ENCODE measurements at places on chromosomes 1 and 21.

DNA sequence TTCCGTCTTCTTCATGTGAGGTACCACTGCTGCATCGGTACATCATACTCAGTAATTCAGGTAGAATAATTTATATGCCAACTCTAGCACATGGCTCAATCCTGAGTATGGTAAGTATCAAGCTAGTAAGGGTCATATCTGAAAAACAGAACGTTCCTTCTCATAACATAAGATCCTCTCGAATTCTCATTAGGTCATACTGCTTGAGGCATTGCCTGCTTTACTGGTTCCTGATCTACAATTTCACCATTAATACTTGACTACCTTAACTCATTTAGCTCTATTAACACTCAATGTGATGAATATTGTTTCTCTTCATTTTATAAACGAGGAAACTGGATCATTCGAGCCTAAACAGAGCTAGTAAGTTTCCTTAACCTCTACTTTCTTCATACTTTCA is 871.6 kb downstream of the BRINP3 start:
- no peak for DNase-seq

GRCh38 chr1:41789661-41790330 is 128.9 kb downstream of the HIVEP3 start:
- DNase-seq: no peak

GRCh38 chr1:151976858-151977257 is 16.8 kb downstream of the S100A10 start:
- no peak for DNase-seq

DNA sequence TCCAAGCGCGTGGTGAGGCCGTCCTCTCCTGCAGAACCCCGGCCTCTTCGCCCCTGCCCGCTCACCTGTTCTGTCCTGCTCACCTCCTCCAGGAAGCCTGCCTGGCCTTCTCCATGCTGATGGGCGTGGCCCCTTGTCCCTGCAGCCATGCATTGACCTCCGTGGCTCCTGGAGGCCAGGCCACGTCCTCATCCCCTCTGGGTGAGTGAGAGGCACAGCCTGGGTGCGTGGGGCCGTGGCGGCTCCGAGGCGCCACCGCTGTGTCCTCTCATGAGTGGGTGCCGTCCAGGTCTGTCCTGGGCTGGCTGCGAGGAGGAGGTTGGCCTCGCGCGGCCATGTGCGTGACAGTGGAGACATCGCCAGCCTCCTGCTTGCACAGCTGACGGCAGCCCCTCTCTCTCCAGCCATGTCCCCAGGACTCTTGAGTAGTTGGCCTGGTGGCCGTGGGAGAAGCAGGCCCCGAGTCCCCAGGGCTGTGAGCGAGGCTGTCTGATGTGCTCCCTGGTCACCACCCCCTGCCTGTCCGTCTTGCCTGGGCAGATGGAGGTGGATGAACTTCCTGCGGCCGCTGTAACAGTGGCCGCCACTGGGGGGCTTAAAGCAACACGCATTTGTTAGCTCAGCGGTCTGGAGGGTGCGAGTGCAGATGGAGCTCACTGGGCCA is 58.1 kb downstream of the PRKCZ start:
- peak; percentile 59 for DNase-seq

- no peak for DNase-seq
Observed at GRCh38 chr21:25956993-25957714, 213.4 kb downstream of the APP start.

GRCh38 chr1:99004861-99005442 is at the start of gene PLPPR5:
Gene PLPPR5, minus strand, starts transcription at chr1:99004861. Its CDS starts 190 bp downstream, at chr1:99004671.
- no peak for DNase-seq

- no peak for DNase-seq
Observed at GRCh38 chr1:117894078-117894477, 35.3 kb downstream of the GDAP2 start.

DNA sequence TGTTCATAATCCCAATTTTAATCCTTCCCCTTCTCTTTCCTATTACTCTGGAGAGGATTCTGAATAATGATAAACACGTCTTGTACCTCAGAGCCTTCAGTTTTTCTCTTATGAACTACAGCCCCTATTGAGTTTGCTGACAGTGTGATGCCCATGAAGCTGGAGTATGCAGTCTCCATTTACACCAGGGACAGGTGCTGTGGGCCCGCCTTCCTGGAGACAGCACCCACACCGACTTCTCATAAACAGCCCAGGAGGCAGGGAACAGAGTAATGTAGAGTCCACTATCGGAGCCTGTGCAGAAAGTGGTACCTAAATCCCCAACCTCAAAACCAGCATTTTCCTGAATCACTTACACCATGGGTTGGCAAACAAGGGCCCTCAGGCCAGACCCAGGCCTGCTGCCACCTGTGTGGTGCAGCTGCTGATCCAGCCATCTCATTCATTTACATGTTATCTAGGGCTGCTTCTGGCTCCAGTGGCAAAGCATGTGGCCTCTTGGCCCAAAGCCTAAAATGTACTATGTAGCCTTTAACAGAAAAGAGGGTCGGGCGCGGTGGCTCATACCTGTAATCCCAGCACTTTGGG is 95.1 kb upstream of the KRTAP19-8 start:
- no peak for DNase-seq

DNA sequence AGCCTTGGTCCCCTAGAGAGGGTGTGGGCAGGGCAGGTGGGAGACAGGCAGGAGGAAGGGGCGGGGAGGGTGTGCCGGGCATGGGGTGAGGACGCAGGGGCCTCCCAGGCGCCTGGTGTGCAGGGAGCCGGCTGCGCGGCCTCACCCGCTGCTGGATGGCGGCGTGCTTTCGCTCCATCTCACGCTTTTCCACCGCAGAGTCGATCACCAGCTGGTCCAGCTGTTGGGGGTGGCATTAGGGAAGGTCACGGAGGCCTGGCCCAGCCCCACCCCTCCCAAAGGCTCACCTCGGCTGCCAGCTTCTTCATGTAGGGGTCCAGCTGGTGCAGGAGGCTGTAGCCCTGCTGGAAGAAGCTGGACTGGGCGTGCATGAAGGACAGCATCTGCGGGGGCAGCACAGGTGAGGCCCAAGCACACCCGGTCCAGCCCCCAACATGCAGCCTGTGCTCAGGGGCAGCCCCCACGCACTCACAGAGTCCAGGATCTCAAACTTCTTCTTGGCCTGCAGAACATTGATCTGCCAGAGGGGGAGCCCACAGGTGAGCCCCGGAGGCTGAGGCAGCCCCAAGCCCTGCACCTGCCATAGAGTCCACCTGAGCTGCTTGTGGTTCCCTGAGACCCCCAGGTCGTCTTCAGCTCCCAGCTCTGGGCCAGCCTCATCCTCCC is 7.9 kb downstream of the ACAP3 start:
- DNase-seq: no peak

- no peak for DNase-seq
Observed at GRCh38 chr1:59906931-59907330, 19.6 kb downstream of the CYP2J2 start.

GRCh38 chr1:208153386-208153785 is 90.8 kb downstream of the PLXNA2 start:
- DNase-seq: no peak

DNA sequence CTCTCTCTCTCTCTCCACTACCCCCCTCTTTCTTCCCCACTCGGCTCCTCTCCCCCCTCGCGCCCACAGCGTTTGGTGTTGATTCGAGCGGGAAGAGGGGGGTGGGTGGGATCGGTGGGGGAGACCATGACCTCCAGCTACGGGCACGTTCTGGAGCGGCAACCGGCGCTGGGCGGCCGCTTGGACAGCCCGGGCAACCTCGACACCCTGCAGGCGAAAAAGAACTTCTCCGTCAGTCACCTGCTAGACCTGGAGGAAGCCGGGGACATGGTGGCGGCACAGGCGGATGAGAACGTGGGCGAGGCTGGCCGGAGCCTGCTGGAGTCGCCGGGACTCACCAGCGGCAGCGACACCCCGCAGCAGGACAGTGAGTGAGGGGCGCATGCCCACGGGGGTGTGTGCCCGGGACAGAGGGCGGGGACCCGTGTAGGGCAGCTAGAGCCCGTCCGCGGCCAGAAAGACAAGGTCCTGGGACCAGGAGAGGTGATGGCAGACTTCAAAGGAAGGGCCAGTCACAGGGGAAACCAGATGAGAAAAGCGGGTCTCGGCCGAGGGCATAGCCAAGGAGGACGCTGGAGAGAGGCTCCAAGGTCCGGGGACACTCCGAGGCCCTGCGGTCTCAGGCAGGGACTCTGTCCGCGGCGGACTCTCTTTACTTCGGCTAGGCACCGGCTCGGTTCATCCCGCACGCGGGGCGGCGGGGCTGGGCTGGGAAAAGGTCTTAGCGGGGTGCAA is at the start of gene PRRX1:
Gene PRRX1, plus strand, starts transcription at position 39 of the 735 bp plus-strand sequence. Its CDS starts 88 bp downstream, at position 127.
- DNase-seq: peak; percentile 25

- DNase-seq: no peak
Observed at GRCh38 chr1:116906812-116907211, 2.9 kb upstream of the PTGFRN start.

- DNase-seq: no peak
Observed at GRCh38 chr1:112386024-112386723, 9.8 kb upstream of the CTTNBP2NL start.

- DNase-seq: no peak
Observed at GRCh38 chr1:182927693-182928433, 25.1 kb downstream of the SHCBP1L start.

DNA sequence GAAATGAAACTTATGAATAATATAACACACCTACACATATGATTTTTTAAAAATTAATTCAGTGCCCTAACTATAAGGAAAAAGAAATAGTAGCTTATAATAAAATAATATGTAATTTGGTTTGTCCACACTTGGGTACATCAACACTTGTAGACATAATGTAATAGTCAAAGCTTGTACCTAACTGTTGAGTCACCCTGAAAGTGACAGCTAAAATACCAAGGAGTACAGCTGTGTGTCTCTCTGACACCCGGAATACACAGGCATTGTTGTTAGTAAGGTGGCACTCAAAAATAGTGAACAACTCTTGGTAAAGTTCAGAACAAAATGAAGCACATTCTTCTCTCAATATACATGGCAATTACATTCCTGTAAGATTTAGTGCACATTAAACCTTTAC is 243.4 kb downstream of the TRABD2B start:
- no peak for DNase-seq

GRCh38 chr1:175287849-175288248 is 95.3 kb upstream of the KIAA0040 start:
- DNase-seq: no peak

- no peak for DNase-seq
Observed at GRCh38 chr1:204419064-204419403, 7.4 kb upstream of the PPP1R15B start.

DNA sequence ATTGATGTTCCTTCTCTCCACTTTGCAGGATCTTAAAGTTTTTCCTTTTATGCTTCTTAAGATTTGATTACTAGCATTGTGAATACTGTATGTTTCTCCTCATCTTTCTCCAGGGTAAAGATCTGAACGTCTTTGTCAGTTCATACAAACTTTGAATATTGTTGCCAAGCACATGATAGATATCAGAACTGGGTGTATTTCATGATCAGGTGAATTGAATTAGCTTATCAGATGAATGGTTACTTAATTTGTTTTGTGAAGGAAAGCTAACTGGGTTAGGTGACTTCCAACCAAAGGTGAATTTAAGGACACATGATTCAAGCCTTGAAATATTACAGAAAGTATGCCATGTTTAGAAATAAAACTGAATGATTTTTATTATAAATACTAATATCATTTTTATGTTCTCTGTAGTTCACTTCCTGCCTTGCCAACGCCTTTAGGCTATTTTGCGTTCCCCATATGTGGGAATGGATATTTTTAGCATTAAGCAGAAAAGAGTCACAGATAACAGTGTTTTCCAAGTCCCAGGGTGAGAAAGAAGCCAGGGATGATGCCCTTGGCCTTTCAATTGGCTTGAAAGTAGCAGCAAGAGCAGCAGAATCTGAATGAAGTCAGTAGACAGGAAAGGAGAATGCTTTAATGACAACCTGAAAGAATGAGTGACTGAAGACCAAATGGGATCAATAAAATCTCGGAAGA is 752.1 kb downstream of the NCAM2 start:
- no peak for DNase-seq

DNA sequence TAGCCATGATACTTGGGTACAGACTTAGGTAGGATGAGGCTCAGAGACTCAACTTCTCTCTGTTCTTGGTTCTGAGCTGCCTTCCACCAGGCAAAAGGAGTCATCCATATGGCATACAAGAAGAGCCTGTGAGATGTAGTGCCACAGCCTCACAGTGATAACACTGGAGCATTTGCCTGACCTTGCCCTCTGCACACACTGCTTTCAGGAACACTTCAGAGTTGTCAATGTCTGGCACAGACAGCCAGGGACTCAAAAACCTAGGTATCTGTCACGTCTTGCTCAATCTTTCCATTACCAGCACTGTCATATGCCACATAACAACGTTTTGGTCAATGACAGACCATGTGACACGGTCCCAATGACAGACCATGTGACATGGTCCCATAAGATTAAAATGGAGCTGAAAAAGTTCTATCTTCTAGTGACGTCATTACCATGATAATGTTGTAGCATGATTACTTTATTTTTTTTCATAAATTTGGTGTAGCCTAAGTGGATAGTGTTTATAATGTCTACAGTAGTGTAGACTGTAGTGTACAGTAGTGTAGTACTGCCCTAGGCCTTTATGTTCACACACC is 199.9 kb upstream of the CTTNBP2NL start:
- no peak for DNase-seq

DNA sequence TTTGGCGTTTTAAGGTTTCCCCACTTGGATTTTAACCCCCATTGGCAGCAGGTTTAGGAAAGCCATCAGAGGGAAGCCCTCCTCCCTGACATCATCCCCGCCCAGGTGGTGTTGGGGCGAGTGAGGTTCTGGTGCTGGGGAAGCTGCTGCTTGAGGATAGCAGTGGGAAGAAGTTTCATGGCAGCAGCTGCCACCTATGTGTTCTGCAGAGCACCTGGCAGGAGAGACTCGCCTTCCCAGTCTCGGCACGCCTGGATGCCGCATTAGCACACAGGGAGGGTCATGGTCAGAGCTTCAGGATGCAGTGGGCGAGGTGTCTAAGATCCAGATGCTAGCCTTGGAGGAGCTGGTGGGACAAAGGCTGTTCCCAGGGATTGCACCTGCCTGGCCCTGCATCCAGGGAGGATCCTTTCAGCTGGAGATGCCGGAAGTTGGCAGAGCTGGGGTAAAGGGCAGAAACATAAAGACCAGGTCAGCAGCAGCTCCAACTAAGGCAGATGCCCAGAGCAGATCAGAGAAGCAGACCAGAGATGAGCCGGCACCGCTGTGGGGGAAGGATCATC is 33.9 kb downstream of the ABCG1 start:
- no peak for DNase-seq

GRCh38 chr1:198423673-198424072 is 116.8 kb downstream of the ATP6V1G3 start:
- no peak for DNase-seq

GRCh38 chr1:107135463-107135862 is 5.4 kb upstream of the NTNG1 start:
- DNase-seq: no peak

- no peak for DNase-seq
Observed at GRCh38 chr1:5141750-5142149, 487.3 kb downstream of the AJAP1 start.

GRCh38 chr1:26942656-26943055 is 17.6 kb downstream of the KDF1 start:
- DNase-seq: no peak

DNA sequence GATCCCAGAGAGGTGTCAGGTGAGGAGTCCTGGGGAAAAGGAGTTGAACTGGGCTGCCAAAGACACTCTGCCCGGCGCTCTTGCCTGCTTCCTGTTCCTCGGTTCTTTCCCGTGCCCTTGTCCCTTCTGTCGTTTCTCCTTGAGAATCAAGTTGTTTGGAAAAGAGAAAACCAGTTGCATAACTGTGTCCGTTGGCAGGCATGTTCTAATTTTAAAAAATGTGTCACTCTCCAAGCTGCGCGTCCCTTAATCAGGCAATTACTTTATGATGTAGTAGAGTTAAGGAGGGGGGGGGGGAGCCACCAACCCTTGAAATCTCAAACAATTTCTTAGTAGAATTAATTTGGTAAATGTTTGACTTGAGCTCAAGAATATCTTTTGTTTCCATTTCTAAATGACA is 105.9 kb upstream of the IGSF21 start:
- no peak for DNase-seq
